ENCODE measurements at places on chromosomes 1 and 21.

DNA sequence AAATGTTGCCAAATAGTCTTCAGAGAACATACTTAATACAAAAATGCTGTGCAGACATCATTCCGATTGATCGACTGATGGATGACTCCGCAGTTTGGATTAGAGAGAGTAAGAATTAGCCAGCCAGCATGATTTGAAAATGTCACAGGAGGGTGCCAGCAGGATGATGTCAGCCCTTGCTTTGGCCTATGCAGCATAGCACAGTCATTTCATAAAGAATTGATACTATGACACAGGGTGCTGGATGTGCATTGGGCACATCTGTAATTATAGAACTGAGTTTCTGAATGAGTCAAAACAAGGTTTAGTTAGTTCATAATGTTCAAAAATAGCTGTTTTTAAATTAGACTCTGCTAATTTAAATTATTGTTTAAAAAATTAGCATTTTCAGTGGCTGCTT is 21.6 kb upstream of the TRAF5 start:
- DNase-seq, result no peak

GRCh38 chr1:167625040-167625823 is 4.8 kb upstream of the RCSD1 start:
- DNase-seq, result no peak

GRCh38 chr1:88327391-88328267 is 356.4 kb upstream of the PKN2 start:
- DNase-seq, result no peak

GRCh38 chr1:204894031-204894430 is 23.4 kb downstream of the NFASC start:
- no peak for DNase-seq

- DNase-seq, result no peak
Observed at GRCh38 chr21:34182436-34182835, 109.1 kb downstream of the MRPS6 start.

DNA sequence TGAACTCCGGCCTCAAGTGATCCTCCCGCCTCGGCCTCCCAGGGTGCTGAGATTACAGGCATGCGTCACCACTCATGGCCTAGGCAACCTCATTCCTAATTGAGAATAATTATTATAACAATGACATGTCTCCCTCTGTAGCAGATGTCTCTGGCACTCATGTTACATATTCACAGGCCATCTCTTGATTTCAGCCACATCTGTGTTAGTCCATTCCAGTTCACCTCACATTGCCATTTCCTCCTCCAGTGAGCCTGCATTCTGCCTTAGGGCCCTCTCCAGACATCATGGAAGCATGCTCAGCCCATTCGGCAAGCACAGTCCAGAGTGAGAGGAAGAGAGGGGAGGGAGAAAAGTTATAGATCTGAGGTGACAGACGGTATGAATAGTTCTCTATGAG is 32.5 kb downstream of the CDKN2C start:
- no peak for DNase-seq

GRCh38 chr1:81314513-81315233 is 486.1 kb upstream of the ADGRL2 start:
- no peak for DNase-seq

DNA sequence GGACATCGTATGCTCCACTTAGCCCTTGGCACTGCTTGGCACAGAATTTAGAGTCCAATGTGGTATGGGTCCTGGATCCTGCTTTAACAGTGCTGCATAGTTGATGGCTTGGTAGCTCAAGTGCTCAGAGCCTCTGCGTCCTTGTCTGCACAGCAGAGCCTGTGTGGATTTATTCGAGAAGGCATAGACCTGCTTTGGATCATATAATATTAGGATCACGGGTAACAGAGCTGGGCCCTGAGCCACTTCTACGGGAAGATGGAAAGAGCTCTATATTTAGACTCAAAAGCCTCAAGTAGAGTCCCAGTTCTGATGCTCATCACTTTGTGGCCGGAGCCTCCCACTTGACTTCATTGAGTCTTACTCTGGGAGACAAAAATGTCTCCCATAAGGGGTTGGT is 164.4 kb upstream of the EDN2 start:
- no peak for DNase-seq

- DNase-seq, result no peak
Observed at GRCh38 chr1:242430956-242431355, 93.5 kb downstream of the PLD5 start.

DNA sequence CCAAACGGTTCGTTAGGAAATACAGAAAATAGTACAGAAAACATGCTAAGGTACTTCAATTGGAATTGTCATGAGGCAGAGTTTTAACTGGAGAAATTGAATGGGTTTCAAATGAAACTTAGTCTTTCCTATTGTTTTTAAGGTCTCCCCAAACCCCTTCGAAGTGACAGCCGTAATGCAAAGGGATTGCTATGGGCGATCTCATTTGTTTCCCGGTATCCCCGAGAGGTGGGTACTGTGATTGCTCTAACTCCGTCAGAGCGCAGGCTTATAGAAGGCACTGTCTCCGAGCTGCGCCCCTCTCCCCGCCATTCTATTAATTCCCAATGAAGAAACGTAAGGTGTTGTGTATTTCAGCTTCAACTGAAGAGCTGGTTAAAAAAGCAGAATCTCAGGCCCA is 22.0 kb upstream of the RNF187 start:
- no peak for DNase-seq

GRCh38 chr21:35857095-35857494 is 203.2 kb downstream of the SETD4 start:
- no peak for DNase-seq

GRCh38 chr1:158290321-158290844 is 660 bp downstream of the CD1C start:
- no peak for DNase-seq

DNA sequence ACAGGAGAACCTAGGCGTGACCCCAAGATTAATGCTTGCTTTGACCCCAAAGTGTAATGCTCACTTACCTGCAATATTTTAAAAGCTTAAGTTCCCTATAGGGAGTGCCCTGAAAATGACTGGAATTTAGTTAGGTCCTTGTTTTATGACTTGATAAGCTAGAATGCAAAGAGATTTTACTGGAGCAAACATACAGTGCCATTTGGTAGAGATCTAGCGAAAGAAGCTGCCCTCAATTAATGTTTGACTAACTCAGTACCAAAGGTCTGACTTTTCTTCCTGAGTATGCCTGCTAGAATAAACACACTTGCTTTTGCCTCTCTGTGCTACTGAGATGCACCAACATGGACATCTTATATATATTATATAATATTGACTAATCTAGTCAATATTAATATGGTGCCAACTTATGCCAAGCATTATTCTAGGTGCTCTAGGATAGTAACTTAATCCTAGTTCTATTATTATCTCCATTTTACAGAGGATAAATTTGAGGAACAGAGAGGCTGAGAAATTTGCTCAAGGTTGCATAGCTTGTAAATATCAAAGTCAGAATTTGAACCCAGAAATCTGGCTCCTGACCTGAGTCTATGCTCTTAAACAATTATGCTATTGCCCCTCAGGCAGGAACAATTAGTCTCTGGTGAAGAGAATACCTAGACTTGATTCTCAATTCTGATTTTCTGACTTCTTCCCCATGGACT is 18.2 kb downstream of the S100A10 start:
- no peak for DNase-seq

DNA sequence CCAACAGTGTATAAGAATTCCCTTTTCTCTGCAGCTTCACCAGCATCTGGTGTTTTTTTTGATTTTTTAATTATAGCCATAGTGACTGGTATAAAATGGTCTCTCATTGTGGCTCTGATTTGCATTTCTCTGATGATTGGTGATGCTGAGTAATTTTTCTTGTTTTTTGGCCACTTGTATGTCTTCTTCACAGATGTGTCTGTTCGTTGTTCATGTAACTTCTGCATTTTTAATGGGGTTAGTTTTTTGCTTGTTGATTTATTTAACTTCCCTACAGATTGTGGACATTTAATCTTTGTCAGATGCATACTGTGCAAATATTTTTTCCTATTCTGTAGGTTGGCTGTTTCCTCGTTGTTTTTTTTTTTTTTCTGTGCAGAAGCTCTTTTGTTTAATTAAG is 20.5 kb upstream of the OR2L5 start:
- DNase-seq, result no peak

GRCh38 chr1:89523572-89524368 is 859 bp upstream of the LRRC8B start:
- DNase-seq, result peak; percentile 51

DNA sequence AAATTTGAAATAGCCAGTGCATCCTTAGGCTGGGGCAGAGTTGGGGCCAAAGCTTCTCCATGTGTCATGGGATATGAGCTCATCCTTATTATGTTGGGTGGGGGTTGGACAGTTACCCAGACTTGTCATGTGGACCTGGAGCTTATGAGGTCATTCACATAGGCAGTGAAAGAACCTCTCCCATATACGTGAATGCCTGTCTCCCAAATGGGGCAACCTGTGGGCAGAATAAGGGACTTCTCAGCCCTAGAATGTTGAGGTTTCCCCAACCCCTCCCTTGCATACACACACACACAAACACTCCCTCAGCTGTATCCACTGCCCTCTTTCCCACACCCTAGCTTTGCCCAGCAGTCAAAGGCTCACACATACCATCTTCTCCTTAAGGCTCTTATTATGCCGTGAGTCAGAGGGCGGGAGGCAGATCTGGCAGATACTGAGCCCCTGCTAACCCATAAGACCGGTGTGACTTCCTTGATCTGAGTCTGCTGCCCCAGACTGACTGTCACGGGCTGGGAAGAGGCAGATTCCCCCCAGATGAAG is 2.3 kb upstream of the IVL start:
- no peak for DNase-seq

- DNase-seq, result no peak
Observed at GRCh38 chr1:53359934-53360276, 32.0 kb upstream of the LRP8 start.

All from upper lobe of left lung (tissue), 6 donors.